ENCODE measurements at places on chromosomes 12 and 14. TPM values are rescaled to one million over a fixed set of nuclear protein-coding genes. Genes with fewer than 3 reads are reported as not detected.

Gene SERPINA10
- total RNA-seq = not detected

Gene KRT3
- not detected for total RNA-seq

Gene ADSS1
- 10.0 TPM for total RNA-seq

Gene DIO2
- total RNA-seq = 0.38 TPM

Gene GYS2
- not detected for total RNA-seq

Gene PPFIA2
- total RNA-seq = 0.07 TPM

Gene KRT82
- total RNA-seq = not detected

Gene CFAP251
- 3.8 TPM for total RNA-seq

Gene PTPN21
- total RNA-seq = 10.0 TPM

DNA sequence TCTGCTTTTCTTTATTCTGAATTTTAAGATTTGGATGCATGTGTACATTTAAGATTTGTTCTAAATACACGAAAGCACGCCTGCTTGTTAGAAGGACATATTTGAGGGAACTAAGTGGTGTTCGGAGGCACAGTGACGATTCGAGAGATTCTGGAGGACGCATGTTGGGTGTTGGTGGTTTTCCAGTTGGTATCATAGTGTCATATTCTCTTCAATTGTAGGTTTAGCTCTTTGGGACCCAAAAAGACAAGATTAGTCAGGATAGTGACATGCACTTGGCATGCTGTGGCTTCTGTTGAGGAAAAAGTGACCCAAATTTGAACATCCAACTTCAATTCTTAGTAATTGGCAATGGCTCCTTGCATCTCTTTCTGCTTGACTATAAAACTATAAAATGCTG lies 30.1 kb downstream of the PRKCH start:
- DNase-seq = no peak
- no peaks in the 10 kb centered on the region for H3K27me3 ChIP-seq
- H3K27ac ChIP-seq = no peak overlapping the region
- peaks cover 26% of the 10 kb centered on the region for H3K4me1 ChIP-seq

- H3K36me3 ChIP-seq = peaks cover 7% of the 10 kb centered on the region
- DNase-seq = no peak
- H3K27me3 ChIP-seq = no peaks in the 10 kb centered on the region
- H3K27ac ChIP-seq = no peak overlapping the region
- peaks cover 8% of the 10 kb centered on the region for H3K4me1 ChIP-seq
Observed at GRCh38 chr12:79707830-79708229, 17.1 kb upstream of the PAWR start.

DNA sequence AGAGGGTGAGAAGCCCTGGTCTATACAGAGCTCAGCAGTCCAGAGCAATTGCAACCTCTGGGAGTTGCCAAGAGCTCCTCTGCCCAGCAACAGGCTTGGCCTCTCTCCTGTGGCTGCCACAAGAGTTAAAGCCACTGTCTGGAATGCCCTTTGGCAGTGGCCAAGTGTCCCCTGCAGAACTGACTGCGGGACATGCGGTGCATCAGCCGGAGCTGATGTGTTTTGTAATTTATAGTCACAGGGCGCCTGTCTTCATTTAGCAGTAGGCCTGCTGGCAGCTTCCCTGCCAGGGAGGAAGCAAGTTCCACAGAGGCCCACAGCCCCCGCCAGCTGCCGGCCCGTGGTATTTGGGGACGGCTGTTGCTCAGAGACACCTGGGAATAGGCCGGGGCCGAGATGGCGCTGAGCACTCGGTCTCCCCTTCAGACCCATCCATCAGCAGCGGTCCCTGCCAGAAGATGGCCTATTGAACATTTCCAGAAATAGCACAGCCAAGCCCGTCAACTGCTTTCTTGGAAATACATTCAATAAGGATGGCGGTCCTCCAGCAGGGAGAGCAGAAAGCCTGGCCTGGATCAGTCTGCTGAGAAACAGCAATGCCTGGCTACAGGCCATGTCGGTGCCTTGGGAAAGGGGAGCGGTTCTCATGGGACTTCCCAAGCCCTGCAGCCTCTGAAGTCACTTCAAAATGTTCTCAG lies 217.4 kb downstream of the CRADD start:
- no peak overlapping the region for H3K27ac ChIP-seq
- no peak overlapping the region for H3K4me3 ChIP-seq
- H3K36me3 ChIP-seq = no peaks in the 10 kb centered on the region
- H3K4me1 ChIP-seq = no peaks in the 10 kb centered on the region

DNA sequence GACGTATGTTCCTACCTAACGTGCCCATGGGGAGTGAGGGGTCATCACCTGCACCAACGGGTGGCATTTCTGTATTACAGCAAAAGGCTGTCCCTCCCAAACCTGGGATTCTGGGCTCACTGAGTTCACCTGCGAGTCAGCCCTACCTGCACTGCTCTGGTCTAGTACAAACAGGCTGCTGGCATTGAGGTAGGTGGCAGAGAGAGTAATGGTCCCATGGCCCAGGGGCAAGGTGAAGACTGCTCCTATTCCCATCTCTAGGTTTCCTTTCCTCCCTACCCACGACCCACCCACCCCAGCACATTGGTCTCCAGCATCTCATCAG lies 421 bp downstream of the SUOX start:
- H3K4me1 ChIP-seq = peaks cover 37% of the 10 kb centered on the region
- peak; percentile 17 for DNase-seq
- peaks cover 42% of the 10 kb centered on the region for H3K36me3 ChIP-seq

DNA sequence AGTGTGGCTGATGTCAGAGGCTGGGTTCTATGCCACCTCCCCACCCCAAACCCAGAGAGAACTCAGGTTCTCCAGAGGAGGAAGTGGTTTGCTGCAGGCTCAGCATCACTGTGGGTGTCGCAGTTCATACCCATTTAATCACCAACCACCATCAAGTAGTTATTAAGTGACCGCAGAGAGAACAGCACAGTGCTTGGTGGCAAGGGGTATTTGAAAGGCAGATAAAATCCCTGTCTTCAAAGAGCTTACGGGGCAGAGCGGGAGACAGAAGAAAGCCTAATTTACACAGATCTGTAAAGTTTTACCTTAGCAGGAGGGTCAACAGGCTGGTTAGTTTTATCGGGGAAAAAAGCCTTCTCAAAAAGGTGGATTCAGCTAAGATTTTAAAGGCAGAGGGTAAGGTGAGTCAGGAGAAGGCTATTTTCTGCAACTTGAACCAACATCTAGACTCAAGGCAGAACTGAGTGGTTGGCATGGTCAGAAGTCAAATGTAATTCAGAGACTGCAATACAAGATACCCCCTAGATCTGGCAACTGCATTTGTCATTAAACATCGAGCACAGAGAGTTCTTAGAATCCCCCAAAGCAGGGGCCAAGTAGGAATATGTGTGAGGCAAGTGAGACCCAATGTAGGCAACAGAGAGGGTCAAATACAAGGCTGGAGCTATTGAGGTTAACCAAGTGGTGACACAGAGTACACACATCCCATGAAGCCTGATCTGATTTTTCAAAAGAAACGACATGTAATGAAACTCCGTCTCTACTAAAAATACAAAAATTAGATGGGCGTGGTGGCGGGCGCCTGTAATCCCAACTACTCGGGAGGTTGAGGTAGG lies 13.2 kb downstream of the PXN start:
- H3K36me3 ChIP-seq = peaks cover 30% of the 10 kb centered on the region
- H3K27ac ChIP-seq = no peak overlapping the region
- no peak overlapping the region for H3K4me3 ChIP-seq
- no peak for DNase-seq
- peaks cover 61% of the 10 kb centered on the region for H3K4me1 ChIP-seq

GRCh38 chr12:50557421-50557820 lies 52.6 kb downstream of the DIP2B start:
- no peak for DNase-seq
- peak overlapping the region; percentile 33 for H3K27ac ChIP-seq
- H3K27me3 ChIP-seq = no peaks in the 10 kb centered on the region
- peaks cover 47% of the 10 kb centered on the region for H3K4me1 ChIP-seq

DNA sequence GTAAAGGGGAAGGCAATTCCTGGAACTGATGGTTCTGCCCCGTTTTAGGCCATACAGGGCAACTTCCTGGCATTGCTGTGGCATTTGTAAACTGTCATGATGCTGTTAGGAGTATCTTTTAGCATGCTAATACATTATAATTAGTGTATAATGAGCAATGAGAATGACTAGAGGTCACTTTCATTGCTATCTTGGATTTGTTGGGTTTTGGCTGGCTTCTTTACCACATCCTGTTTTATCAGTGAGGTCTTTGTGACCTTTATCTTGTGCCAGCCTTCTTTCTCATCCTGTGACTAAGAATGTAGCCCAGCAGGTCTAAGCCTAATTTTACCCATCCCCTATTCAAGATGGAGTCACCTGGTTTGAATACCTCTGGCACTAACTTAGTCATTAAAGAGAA lies 51.2 kb downstream of the TESPA1 start:
- H3K4me1 ChIP-seq = peaks cover 38% of the 10 kb centered on the region
- no peaks in the 10 kb centered on the region for H3K27me3 ChIP-seq
- peaks cover 5% of the 10 kb centered on the region for H3K36me3 ChIP-seq
- no peak overlapping the region for H3K27ac ChIP-seq

GRCh38 chr14:30240685-30241084 lies 313.0 kb upstream of the PRKD1 start:
- H3K27ac ChIP-seq = no peak overlapping the region
- no peak for DNase-seq
- no peak overlapping the region for H3K4me3 ChIP-seq
- peaks cover 12% of the 10 kb centered on the region for H3K4me1 ChIP-seq
- no peaks in the 10 kb centered on the region for H3K36me3 ChIP-seq

DNA sequence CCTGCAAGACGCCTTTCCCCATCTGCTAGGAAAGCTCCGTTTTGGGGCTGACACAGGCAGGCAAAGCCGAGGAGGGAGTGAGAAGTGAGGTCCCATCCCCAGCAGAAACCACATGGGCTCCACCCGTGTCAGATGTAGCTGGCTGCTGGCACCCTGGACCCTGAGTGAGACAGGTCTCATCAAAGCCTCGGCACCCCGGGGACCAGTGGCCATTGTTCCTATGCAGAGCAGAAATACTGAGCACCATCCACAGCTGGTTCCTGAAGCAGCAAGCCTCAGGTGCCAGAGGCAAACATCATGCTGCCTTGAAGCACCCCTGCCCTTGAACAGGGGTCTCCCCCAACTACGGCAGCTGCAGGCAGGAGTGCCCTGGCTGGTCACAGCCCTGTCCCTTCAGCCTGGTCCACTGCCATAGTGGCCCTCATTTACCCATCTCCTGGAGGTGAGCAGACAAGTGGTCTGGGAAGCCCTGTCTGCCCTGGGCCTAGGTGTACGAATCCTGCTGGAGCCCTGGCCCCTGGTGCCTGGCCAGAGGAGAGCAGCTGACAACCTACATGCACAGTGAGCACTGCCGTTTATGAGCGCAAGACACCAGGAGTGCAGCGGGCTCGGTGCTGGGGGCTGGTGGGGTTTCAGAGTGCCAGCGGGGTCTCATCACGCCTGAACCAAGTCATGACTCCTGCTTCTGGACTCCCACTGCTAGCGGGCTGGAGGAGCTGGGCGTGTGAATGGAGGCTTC lies 289.8 kb upstream of the RTL1 start:
- H3K27ac ChIP-seq = no peak overlapping the region
- H3K4me3 ChIP-seq = no peak overlapping the region
- no peaks in the 10 kb centered on the region for H3K36me3 ChIP-seq
- H3K4me1 ChIP-seq = no peaks in the 10 kb centered on the region
- H3K27me3 ChIP-seq = peaks cover 18% of the 10 kb centered on the region
- DNase-seq = no peak

DNA sequence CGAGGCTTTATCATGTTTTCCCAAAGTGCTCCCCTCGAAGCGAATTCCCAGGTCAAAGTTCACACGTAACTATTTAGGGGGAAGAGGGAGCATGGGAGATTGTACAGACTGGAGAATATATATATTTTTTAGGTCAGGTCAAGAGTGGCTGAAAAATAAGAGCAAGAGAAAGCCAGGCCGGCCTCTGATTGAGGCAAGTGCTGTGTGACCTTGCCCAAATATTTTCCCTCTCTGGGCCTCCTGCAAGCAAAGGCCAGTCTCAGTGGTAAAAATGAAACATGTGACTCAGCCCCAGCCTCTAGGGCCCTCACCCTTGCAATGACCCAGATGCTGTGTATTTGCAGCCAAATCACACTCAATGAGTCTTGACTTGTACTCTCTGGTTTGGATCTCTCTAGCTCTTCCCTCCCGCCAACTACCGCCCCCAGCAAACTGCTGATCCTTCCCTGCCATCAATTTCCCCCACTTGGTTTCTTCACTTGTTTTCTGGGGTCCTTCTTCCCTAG lies 34.1 kb downstream of the SMUG1 start:
- H3K4me1 ChIP-seq = no peaks in the 10 kb centered on the region
- DNase-seq = no peak
- no peak overlapping the region for H3K4me3 ChIP-seq
- H3K27ac ChIP-seq = no peak overlapping the region
- no peaks in the 10 kb centered on the region for H3K36me3 ChIP-seq
- peaks cover 42% of the 10 kb centered on the region for H3K27me3 ChIP-seq

DNA sequence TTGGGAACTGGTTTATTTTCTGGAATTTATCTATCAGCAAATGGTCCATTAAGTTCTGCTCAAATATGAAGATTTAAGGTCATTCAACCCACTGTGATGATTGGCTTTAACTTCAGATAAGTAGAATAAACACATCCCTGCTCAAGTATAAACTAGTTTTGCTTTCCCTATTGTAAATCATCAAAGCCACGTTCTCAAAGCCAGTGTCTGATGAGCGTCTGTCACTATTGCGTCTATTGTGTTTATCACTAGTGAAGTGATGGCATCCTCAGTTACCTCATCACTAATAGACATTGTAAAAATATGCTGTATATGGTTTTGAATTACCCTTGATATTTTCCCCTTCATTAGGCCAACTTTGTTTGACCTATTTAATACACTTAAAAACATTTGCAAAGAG lies 351.3 kb downstream of the BCAT1 start:
- no peaks in the 10 kb centered on the region for H3K4me1 ChIP-seq
- H3K4me3 ChIP-seq = no peak overlapping the region
- no peak overlapping the region for H3K27ac ChIP-seq
- DNase-seq = no peak

Measured in Calu3 (cell line).